ENCODE measurements at places on chromosomes 5 and 9. TPM values are rescaled to one million over a fixed set of nuclear protein-coding genes. Genes with fewer than 3 reads are reported as not detected.

DNA sequence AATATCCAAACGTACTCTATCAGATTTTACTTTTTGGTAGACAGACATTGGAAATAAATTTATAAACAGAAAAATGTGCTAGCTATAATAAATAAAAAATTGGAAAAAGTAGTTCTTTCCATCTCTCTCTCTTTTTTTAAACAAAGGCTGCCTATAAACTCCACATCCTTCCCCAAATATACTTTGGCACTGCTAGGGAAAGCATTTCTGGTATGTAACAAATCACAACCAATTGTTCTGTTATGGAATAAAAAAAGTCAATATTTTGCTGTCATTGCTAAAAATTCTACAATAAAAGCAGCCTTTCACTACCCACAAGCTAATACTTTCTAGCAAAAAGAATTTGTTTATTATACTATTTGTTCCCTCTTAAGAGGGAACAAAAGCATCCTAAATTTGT is 169.2 kb upstream of the TARS1 start:
- no peak for DNase-seq

GRCh38 chr5:151509231-151509630 is 61.8 kb downstream of the SLC36A1 start:
- no peak for DNase-seq

GRCh38 chr5:69271376-69271775 is 36.7 kb downstream of the CDK7 start:
- DNase-seq, result no peak

DNA sequence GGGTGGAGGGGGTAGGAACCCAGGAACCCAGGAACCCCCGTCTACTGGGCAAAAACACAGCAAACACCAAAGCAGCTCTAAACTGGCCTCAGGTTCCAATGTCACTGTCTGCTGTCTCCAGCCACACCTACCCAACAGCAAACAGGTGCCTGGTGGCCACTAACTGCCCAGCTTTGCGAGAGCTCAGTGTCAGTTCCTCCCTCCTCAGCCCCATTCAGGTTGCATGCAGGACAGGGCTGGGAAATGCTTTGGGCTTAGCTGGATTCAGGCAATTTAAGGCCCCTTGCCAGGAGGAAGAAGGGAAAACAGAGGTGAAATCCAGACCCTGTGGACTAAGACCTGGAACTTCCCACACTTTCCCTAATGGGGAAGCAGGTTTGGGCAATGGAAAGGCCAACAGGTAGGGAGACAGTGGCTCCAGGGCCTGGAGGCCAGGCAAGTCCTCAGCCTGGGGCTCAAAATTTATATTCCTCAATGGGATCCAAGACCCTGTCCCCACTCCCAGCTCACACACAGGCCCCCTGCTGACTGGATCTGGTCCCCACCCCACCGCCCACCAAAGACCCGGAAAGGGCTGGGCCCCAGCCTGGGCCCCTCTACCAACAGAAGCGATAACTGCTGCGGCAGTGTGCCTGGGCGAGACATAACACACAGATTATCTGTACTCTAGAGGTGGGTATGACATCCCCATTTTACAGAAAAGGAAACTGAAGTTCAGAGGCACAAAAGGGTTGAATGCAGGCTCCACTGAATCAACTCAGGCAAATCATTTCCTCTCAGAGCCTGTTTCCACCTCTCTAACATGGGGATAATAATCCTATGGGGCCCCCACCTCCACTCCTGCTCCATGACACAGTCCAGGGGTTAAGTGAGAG is 3.5 kb downstream of the EEIG1 start:
- DNase-seq, result no peak

DNA sequence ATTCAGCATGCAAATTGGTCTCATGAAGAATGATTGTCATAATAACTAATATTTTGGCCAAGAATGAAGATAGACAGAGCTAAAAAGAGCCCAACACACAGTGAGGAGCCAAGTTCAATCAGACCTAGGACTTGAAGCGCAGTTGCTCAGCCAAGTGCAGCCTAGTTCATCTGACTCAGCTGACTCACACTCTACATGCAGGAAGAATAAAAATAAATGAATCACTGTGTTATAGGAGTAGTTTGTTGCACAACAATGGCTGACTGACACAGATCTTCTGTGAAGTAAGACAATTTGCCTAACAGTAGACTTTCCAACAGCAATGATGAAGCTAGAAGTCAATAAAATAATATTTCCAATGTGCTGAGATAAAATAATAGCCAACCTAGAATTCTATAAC is 261.5 kb downstream of the CEMIP2 start:
- no peak for DNase-seq

- DNase-seq, result no peak
Observed at GRCh38 chr5:179355976-179356974, 11.0 kb upstream of the ADAMTS2 start.

DNA sequence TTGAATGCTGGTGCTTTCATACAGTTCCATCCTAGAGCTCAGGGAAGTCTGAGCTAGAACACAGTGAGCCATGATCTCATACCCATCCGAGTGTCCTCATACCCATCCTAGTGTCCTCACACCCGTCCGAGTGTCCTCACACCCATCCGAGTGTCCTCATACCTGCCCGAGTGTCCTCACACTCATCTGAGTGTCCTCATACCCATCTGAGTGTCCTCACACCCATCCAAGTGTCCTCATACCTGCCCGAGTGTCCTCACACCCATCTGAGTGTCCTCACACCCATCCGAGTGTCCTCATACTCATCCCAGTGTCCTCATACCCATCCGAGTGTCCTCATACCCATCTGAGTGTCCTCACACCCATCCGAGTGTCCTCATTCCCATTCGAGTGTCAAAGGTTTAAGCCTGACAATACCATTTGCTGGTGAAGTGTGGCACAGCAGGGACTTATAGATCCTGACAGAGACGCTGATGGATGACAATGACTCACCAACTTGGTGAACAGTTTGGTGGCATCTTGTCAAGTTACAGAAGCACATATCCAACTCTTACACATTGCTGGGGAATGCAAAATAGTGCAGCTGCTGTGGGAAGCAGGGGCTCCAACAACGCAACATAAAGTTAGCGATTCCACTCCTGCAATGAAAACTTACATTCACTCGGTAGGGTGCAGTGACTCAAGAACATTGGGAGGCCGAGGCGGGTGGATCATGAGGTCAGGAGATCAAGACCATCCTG is 77.0 kb upstream of the COL5A1 start:
- DNase-seq, result no peak

GRCh38 chr5:65161655-65162054 is 320.1 kb downstream of the ADAMTS6 start:
- no peak for DNase-seq

CTNNAL1 gene
- total RNA-seq, result 14.0 TPM

PSD2 gene
- not detected for total RNA-seq

AP3B1 gene
- total RNA-seq, result 52.3 TPM

RNF183 gene
- total RNA-seq, result not detected

FGFR4 gene
- total RNA-seq, result 1.8 TPM

Measured in activated CD4-positive, alpha-beta T cell treated with anti-CD3 and anti-CD28 coated beads, Interleukin-2, amount 10 ng/mL, durations not matched to agents 7 days and 5 days (primary cell).